IMR-90 (cell line): ENCODE measurements at places on chromosomes 11 and 22. TPM values are rescaled to one million over a fixed set of nuclear protein-coding genes. Genes with fewer than 3 reads are reported as not detected.
A peak's percentile ranks its signal among the peaks of the same experiment; 100 is the strongest.

Gene OR52I2
- polyA plus RNA-seq: not detected in 2 replicates

Gene UBQLNL
- 0.47 and 0.48 TPM in 2 replicates for polyA plus RNA-seq

Gene NRGN
- polyA plus RNA-seq: 24.8 and 27.8 TPM in 2 replicates

Gene CYP2R1
- 4.7 and 5.3 TPM in 2 replicates for polyA plus RNA-seq

Gene APOL6
- polyA plus RNA-seq: 0.86 and 1.2 TPM in 2 replicates

- peak; percentile 41 for DNase-seq
Measured at GRCh38 chr22:27835446-27835845, 33.9 kb upstream of the MN1 start.
